Airway epithelial cell (primary cell): ENCODE measurements at places on chromosomes 12 and 14. TPM values are rescaled to one million over a fixed set of nuclear protein-coding genes. Genes with fewer than 3 reads are reported as not detected.

Gene TTC9
- total RNA-seq: 14.1 and 16.3 TPM in 2 replicates

Gene SMIM10L1
- total RNA-seq: 4.2 and 5.3 TPM in 2 replicates

Gene CPSF6
- 19.8 and 31.4 TPM in 2 replicates for total RNA-seq

Gene ANKRD33
- total RNA-seq: not detected in 2 replicates

Gene STX2
- 6.5 and 6.9 TPM in 2 replicates for total RNA-seq

Gene SLC2A13
- total RNA-seq: 2.5 and 2.6 TPM in 2 replicates

Gene HPD
- total RNA-seq: not detected in 2 replicates

Gene FOXG1
- total RNA-seq: not detected in 2 replicates

Gene ADAMTS20
- not detected in 2 replicates for total RNA-seq

Gene ANO4
- total RNA-seq: 1.3 and 1.4 TPM in 2 replicates

Gene SPTB
- 0.07 TPM in 1 of 2 replicates, not detected in the other for total RNA-seq

Gene PRB4
- not detected in 2 replicates for total RNA-seq

Gene APAF1
- 11.6 and 18.2 TPM in 2 replicates for total RNA-seq

Gene LMNTD1
- total RNA-seq: not detected in 2 replicates

Gene KRT2
- total RNA-seq: 0.28 TPM in 1 of 2 replicates, not detected in the other

Gene TMEM253
- 0.09 and 0.49 TPM in 2 replicates for total RNA-seq

Gene MAP3K9
- 12.2 and 15.7 TPM in 2 replicates for total RNA-seq

Gene DCN
- 7.9 and 9.9 TPM in 2 replicates for total RNA-seq

Gene NPFF
- not detected in 2 replicates for total RNA-seq

Gene GLRX5
- 45.3 and 50.2 TPM in 2 replicates for total RNA-seq

Gene KRT6C
- total RNA-seq: 220 and 261 TPM in 2 replicates

Gene RBM23
- 49.5 and 57.9 TPM in 2 replicates for total RNA-seq

Gene COCH
- 0.42 and 1.0 TPM in 2 replicates for total RNA-seq
